ENCODE measurements at places on chromosomes 4 and X.

- DNase-seq = no peak
Measured at GRCh38 chr4:65651031-65651430, 19.3 kb downstream of the EPHA5 start.

- no peak for DNase-seq
Measured at GRCh38 chr4:5381961-5382441, 326.4 kb downstream of the EVC2 start.

DNA sequence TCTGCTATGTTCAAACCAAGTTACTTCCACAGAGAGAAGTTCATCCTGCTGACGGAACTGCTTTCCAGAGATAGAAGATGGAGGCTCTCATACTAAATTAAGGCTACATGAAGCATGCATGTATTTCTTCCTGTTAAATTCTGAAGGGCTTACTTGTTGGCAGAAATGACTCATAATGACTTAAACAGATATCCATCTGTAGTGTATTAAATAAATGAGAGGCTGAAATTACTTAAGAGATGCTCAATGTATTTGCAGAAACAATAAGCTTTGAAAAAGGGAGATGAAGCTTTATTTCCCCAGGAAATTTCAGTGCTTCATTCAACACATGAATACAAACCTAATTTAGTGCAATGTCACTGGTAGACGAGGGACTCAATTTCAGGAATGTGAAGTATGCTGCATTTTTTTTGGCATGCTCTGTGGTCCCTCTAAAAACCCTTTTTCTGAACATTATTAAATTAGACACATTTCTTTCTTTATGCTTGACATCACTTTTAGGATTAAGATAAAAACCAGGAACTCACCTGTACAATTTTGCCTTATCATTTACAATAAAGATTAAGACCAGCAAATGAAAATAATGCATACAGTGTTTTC is 759.1 kb upstream of the POU3F4 start:
- no peak for DNase-seq

DNA sequence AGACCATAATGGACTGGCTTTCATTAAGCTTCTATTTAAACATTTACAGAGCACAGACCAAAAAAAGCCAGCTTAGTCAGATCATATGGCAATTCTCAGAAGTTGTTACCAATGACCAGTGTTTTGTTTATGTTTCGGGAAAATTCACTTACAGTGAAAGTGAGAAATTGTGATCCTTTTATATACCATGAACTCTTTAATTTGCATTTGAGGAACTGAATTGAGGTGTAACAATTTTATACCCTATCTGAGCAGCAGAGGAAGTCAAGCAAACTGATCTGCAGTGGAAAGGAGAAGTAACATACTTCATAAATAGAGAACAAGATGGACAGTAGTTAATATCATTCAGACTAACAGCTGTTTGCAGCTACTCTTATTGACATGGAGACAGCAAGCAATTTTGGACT is 97.1 kb downstream of the TMA16 start:
- DNase-seq = peak; percentile 49

GRCh38 chr4:62135565-62136156 is 935.5 kb downstream of the ADGRL3 start:
- no peak for DNase-seq

GRCh38 chrX:56751071-56751470 is 22.0 kb downstream of the NBDY start:
- no peak for DNase-seq

DNA sequence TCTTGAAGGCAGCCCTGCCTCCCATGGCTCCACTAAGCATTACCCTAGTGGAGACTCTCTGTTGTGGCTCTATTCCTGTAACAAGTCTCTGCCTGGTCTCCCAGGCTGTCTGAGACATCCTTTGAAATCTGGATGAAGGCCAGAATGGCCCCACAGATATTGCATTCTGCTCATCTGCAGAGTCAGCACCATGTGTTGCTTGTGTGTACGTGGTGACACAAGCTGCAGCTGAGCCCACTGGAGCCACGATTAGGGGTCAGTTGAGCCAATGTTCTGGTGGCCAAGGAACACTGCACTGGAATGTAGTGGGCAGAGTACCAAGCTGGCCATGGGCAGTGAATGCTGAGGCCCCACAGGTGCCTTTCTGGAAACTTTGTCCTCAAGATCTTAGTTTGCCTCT is 29.2 kb downstream of the GRID2 start:
- no peak for DNase-seq

- DNase-seq = no peak
Measured at GRCh38 chr4:7897811-7898210, 41.9 kb downstream of the AFAP1 start.

DNA sequence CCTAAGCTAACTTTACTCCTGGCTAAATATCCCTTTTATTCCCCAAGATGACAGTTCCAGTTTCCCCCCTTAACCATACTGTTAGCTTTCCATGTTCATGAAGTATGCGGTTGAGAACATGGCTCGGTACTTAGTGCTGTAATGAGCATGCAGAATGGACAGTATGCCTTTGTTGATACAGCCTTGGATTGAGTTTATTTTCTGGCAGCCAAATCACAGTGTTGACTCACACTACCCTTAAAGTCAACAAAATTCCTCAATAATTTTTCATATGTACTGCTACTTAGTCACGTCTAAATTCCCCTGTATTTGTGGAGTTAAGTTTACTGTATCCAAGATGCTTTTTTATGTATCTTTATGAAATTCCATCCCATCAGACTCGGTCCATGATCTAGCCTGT is 1.4 kb upstream of the VEGFC start:
- no peak for DNase-seq

DNA sequence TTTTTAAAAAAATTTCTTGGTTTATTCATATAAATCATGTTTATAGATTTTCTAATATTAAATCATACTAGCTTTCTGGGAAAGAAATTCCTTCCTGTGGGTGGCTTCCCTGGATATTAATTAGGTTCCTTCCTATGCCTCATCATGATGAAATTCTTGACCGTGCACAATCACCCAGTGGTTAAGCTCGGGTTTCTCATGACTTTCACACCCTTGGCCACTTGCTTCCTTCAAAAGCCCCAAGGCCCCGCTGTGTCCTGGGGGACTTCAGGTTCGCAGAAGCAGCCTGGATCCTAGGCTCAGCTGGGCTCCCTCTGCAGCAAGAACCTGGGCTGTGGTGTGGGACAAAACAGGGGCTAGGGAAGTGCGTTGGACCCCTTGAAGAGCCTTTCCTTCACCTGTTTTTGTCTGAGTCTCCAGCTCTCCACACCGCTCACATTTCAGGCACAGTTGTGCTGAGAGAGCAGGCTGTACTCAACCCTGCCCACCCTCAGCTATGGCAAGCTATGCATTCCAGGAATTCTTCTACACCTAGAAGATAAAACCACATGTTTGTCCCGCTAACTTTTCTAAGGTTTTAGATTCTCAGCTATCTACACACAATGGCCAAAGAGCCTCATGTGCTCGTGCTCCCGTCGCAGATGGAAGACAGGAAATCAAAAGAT is 48.9 kb upstream of the TMSB15B start:
- no peak for DNase-seq

GRCh38 chr4:113788888-113789287 is 27.4 kb upstream of the CAMK2D start:
- peak; percentile 57 for DNase-seq

Data from suppressor macrophage (primary cell).